ENCODE measurements at places on chromosomes 7 and 10. TPM values are rescaled to one million over a fixed set of nuclear protein-coding genes. Genes with fewer than 3 reads are reported as not detected.

ZPBP gene
- total RNA-seq = not detected

MACROH2A2 gene
- total RNA-seq = 117 TPM

OR6V1 gene
- total RNA-seq = not detected

UPK3B gene
- 11.2 TPM for total RNA-seq

TMEM72 gene
- 1.2 TPM for total RNA-seq

MPP7 gene
- 11.8 TPM for total RNA-seq

GRID2IP gene
- 1.6 TPM for total RNA-seq

UTF1 gene
- total RNA-seq = not detected

RNF148 gene
- total RNA-seq = 0.39 TPM

BMPER gene
- 10.2 TPM for total RNA-seq

NXPH1 gene
- 0.29 TPM for total RNA-seq

ETV1 gene
- total RNA-seq = 35.6 TPM

- no peaks in the 10 kb centered on the region for H3K36me3 ChIP-seq
- no peak overlapping the region for H3K4me3 ChIP-seq
- H3K27ac ChIP-seq = no peak overlapping the region
Observed at GRCh38 chr7:118944271-118944670, 719.8 kb downstream of the ANKRD7 start.

DNA sequence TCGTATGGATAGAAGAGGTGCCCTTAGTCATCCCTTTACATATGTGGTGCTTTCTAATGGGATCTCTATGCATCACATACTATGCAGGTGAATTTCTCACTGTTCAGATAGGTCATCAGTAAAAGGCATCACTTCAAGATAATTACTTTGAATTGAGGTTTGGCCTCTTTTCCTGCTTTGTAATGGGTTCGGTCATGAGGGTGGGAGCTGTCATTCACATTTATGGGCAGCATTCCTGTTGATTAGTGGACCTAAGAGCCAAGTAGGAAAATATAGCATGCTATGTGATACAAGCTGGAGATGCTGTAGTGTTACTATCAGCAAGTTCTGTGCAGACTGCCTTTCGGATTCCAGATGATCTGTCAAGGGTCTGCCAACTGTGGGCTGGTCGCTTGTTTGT is 156.3 kb downstream of the LCOR start:
- no peaks in the 10 kb centered on the region for H3K27me3 ChIP-seq
- peaks cover 10% of the 10 kb centered on the region for H3K4me1 ChIP-seq
- no peaks in the 10 kb centered on the region for H3K36me3 ChIP-seq
- H3K27ac ChIP-seq = no peak overlapping the region
- no peak for DNase-seq

DNA sequence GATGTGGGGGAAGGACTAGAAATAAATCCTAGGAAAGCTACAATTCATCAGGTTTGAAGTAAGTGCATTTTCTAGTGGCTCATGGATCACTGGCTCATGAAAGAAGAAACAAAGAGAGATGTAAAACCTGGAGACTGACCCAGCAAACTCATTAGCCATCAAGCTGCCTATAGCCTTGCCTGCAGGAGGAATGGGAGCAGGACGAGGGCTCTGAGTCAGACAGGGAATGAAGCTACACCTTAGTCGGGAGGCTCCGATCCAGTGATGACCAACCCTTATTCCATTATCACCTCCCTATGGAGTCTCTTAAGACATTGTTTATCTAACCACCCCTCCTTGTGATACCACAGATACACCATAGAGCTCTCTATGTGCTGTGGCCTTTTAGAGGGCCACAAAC is 112.5 kb upstream of the WDR11 start:
- peaks cover 34% of the 10 kb centered on the region for H3K27me3 ChIP-seq
- DNase-seq = no peak
- no peaks in the 10 kb centered on the region for H3K36me3 ChIP-seq

GRCh38 chr10:50216894-50217293 is 34.4 kb downstream of the ASAH2 start:
- H3K27ac ChIP-seq = no peak overlapping the region
- no peaks in the 10 kb centered on the region for H3K36me3 ChIP-seq
- DNase-seq = no peak
- no peak overlapping the region for H3K4me3 ChIP-seq
- H3K27me3 ChIP-seq = peaks cover 8% of the 10 kb centered on the region

GRCh38 chr7:31782411-31782991 is 95.5 kb downstream of the PPP1R17 start:
- H3K27me3 ChIP-seq = peaks cover 50% of the 10 kb centered on the region
- no peak overlapping the region for H3K27ac ChIP-seq
- peaks cover 12% of the 10 kb centered on the region for H3K4me1 ChIP-seq
- no peaks in the 10 kb centered on the region for H3K36me3 ChIP-seq
- DNase-seq = no peak

DNA sequence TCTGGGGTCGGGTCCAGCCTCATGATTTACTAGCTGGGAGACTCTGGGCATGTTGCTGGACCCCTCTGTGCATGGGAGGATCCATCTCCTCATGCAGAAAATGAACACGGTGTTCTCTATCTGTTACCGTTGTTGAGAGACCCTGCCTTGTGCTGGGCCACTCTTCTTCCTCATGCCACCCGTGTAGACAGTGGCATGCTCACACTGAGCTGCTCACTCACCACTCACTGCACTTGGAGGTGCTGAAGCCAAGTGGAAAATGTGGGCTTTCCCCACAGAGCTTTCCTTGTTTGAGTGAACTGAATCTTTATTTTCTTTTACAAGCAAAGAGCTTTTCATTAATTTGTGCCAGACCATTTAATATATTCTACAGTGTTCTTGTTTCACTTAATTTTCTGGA is 77.5 kb upstream of the GDF10 start:
- H3K27me3 ChIP-seq = peaks cover 3% of the 10 kb centered on the region
- no peak for DNase-seq
- no peaks in the 10 kb centered on the region for H3K36me3 ChIP-seq

- peaks cover 21% of the 10 kb centered on the region for H3K4me1 ChIP-seq
- peaks cover 4% of the 10 kb centered on the region for H3K36me3 ChIP-seq
- H3K4me3 ChIP-seq = no peak overlapping the region
- no peak for DNase-seq
- H3K27me3 ChIP-seq = no peaks in the 10 kb centered on the region
Observed at GRCh38 chr10:132577350-132578003, 39.9 kb downstream of the INPP5A start.

GRCh38 chr7:28498636-28499035 is 86.3 kb downstream of the CREB5 start:
- no peak overlapping the region for H3K27ac ChIP-seq
- peaks cover 4% of the 10 kb centered on the region for H3K36me3 ChIP-seq
- H3K4me1 ChIP-seq = peaks cover 4% of the 10 kb centered on the region

DNA sequence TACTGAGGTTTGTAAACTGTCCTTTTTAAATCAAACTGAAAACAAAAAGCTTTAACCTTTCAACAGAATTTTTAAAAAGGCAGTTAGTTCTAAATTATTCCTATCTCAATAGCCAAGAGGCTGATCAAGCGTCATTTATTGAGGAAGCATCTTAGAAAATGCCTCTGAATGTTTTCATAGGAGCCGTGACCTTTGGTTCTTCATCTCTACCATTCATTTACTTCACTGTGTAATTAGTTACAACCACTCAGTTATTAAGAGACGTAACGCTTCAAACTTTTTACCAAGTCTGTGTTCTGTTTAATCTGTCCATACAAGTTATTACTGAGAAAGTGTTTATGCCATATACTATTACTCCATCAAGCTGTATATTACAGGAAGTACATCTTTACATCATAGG is 107.4 kb upstream of the KMT2E start:
- no peak overlapping the region for H3K4me3 ChIP-seq
- H3K27me3 ChIP-seq = no peaks in the 10 kb centered on the region
- H3K4me1 ChIP-seq = no peaks in the 10 kb centered on the region
- no peak for DNase-seq
- H3K27ac ChIP-seq = no peak overlapping the region
- H3K36me3 ChIP-seq = no peaks in the 10 kb centered on the region

DNA sequence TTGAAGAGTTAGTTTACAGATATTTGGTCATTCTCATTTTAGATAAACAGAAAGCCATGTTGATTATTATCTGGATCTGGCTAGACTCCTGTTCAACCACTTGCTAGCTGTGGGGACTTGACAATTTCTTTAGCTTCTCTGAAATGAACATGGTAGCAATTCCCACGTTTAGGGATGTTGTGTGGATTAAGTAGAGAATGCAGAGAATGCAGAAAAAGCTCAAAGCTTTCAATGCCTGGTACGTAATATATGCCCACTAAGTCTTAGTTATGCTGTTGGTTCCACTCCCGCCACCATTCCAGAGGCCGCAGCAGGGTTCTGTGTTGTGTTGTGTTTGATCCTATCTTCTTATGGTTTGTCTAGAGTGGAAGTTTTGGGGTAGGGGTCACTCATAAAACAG is 39.2 kb upstream of the RPA3 start:
- H3K27me3 ChIP-seq = no peaks in the 10 kb centered on the region
- H3K36me3 ChIP-seq = peaks cover 3% of the 10 kb centered on the region
- peaks cover 6% of the 10 kb centered on the region for H3K4me1 ChIP-seq
- DNase-seq = no peak
- no peak overlapping the region for H3K4me3 ChIP-seq

DNA sequence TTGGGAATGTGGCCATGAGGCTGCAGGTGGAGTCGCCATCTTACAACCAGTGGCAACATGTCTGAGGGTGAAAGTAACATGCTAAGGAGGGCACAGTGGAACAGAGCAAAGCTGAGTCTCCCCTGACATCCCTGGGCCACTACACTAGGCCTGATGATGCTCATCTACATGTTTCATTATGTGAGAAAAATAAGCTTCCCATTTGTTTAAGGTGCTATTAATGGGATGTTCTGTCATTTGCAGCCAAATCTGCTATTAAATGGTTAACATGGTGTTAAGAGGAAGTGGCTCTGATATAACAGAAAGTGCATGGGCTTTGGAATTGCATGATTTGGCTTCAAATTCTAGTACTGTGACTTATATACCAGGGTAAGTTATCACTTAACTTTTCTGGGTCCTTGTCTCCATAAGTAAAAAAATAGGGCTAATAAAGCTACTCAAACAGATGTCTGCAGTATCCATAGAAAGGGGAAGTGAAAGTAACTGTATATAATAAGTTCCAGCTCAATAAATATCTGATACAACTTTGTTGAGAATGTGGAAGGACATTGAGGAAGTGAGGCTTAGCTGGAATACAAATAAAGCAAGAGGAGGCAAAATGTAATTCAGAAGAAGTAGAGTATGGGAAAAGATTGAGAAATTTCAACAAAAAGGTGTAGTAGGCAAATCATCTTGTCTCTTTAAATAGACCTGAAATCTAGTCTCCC is 158.9 kb downstream of the RTKN2 start:
- no peaks in the 10 kb centered on the region for H3K27me3 ChIP-seq
- no peak overlapping the region for H3K4me3 ChIP-seq
- no peak for DNase-seq
- no peaks in the 10 kb centered on the region for H3K36me3 ChIP-seq
- peaks cover 8% of the 10 kb centered on the region for H3K4me1 ChIP-seq

GRCh38 chr7:112414855-112415490 is 35.3 kb upstream of the IFRD1 start:
- H3K27me3 ChIP-seq = no peaks in the 10 kb centered on the region
- H3K27ac ChIP-seq = no peak overlapping the region
- no peak overlapping the region for H3K4me3 ChIP-seq

- H3K4me3 ChIP-seq = no peak overlapping the region
- no peaks in the 10 kb centered on the region for H3K27me3 ChIP-seq
- H3K4me1 ChIP-seq = no peaks in the 10 kb centered on the region
- DNase-seq = no peak
- no peaks in the 10 kb centered on the region for H3K36me3 ChIP-seq
Observed at GRCh38 chr7:14071045-14071444, 81.6 kb upstream of the ETV1 start.
